ENCODE measurements at places on chromosomes 1 and 21.

- no peak for DNase-seq
Observed at GRCh38 chr1:152388889-152389288, 25.2 kb downstream of the CRNN start.

DNA sequence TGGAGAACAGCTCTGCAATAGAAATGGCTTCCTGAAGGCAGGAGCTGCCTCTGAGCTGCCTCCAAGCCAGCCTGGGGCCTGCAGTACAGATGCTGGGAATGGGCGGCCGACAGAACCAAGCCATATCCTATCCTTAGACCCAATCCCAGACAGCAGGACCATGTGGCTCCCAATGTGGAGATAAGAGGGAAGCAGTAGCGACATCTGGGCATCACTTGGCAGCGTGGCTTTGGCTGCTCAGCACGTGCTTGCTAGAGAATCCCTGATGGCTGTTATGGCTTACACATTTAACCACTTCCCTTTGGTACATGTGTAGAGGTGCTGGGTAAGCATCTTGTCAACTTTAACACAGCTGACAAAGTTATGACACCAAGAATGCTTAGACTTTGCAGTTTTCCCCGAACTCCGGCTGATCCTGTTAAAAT, 87.7 kb downstream of the MAN1C1 start:
- DNase-seq = peak; percentile 77

DNA sequence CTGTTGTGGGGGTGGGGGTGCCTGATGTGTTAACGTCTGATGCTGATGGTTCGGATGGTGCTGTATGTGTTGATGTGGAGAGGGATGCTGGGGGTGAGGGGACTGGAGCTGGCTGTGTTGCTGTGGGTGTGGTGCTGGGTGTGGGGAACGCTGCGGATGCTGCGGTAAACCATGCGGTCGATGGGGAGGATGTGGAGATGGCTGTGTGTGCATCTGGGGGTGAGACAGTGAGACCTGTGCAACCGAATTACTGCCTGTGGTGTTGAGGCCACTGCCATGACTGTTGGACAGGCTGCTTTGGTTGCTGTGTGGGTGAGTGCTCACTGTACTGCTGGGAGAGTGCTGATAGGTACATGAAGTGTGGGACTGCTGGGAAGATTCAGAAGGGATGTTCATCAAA, 26.8 kb upstream of the GUCA2A start:
- no peak for DNase-seq

DNA sequence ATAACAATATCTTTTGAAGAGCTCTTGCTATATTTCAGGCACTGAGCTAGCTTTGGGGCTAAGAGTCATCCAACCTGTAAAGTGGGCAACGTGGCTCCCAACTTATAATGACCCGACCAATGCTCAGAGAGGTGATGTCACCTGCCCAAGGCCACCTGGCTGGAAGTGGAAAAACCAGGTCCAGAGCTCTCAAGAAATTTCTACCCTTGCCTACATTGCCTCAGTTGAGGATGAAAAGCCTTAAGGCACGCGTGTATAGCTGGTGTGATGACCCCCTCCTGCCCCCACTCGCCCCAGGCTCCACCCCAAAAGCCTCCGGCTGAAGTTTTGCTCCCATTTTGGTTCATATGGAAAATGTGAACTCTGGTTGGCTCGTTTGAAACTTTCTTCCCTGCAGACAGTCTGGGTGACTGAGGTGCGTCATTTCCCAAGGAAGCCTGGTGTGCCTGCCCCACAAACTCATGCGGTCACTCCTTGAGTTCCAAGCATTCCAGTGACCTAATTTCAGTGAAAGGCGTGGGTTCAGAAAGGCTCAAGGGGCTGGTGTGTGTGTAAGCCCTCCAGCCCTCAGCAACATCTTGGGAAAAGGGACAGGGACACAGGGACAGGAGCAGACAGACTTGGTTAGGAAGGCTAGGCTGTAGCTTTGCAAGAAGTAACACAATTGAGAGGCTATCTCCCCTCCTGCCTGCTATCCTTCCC, 20.5 kb downstream of the HTR1D start:
- no peak for DNase-seq

- DNase-seq = no peak
Observed at GRCh38 chr1:8847990-8848389, 30.5 kb downstream of the ENO1 start.

GRCh38 chr1:112706505-112707220, at the start of gene RHOC:
Gene RHOC, minus strand, starts transcription at chr1:112707127. Its CDS starts 3,328 bp downstream, at chr1:112703799.
- DNase-seq = no peak

GRCh38 chr1:176193023-176193422, 14.1 kb downstream of the COP1 start:
- DNase-seq = no peak

DNA sequence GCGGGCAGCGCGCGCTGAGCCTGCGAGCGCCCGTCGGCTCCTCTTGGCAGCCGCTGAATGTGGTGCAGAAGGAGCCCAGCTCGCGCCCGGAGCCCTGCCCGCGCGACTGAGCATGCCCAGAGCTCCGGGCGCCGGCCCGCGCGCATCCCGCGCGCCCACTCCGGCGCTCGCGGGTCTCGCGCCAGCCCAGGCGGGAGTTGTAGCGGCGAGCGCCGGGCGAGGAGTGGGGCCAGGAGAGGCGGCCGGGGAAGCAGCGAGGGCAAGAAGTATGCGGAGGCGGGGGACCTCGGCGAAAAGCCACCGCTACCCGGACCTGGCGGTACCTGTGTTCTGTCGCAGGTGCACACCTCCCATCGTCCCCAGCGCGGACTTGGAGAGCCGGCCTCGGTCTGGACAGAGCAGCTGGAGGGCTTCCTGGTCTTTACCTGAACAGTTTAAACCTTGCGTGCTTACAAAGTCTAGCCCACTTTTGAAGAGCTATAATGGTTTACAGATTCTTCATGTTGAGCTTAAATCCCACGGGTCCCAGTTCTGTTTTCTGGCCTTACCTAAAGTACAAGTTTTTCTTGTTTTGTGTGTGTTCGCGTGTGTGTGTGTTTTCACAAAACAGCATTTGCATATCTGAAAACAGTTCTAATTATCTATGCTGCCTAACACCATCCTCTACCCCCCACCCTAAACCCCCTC, at the start of gene DDAH1:
Gene DDAH1 (minus strand): TSS at position 61 of the 687 bp plus-strand sequence. CDS start 114 bp downstream, outside the sequence.
- DNase-seq = peak; percentile 61

DNA sequence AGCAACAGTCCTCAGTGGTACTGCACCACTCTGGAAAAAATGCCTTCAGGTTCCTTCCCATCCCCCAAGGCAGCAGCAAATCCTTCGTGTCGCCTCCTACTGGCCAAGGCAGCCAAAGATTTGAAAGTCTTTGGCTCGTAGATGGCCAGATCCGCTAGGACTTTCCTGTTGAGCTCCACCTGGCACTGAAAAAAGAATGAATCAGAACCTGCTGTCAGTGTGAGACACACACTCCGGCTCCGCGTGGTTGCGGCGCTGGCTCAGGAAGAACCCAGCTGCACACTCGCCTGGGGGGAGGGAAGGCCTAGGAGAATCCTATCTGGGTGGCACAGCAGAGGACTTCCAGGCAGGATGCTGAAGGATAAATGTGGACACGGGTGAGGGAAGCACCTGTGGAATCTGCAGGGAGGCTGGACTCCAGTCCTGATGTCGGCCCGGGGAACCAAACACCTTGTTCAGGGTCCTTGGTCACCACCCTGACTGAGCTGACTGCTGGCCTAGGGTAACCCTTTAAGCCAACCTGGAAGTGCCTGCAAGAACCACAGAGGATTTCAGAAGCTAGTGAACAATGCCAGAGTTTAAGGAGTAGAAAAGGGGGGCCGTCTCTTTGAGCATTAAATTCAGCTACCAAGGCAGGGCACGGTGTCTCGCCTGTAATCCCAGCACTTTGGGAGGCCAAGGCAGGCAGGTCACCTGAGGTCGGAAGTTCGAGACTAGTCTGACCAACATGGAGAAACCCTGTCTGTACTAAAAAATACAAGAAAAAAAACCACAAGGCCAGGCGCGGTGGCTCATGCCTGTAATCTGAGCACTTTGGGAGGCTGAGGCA, 3.2 kb upstream of the CCNL2 start:
- DNase-seq = peak; percentile 67

- DNase-seq = no peak
Observed at GRCh38 chr1:223082914-223083313, 60.1 kb downstream of the TLR5 start.

GRCh38 chr1:34167389-34167788, 2.4 kb upstream of the CSMD2 start:
- DNase-seq = no peak

DNA sequence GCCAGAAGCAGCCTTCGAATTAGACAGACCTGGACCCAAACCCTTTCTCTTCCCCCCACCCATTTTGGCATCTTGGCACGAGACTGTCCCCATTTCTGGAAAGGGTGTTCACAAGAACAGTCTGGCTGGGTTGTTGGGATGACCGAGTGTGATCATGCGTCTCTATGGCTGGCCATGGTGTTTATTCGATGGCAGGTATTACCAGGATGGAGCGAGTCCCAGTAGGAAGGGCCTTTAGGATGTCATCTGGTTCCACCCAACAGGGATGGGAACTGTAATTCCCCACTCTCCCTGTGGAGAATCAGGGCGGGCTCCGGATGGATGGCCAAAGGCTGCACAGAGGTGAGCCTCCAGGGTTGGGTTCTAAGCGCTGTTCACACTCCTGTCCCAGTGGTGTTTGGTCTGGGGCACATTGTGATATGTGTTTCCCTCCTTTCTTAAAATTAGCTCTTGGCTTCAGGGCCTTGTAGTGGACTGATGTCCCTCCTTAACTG, 33.4 kb upstream of the ATP5PO start:
- no peak for DNase-seq

DNA sequence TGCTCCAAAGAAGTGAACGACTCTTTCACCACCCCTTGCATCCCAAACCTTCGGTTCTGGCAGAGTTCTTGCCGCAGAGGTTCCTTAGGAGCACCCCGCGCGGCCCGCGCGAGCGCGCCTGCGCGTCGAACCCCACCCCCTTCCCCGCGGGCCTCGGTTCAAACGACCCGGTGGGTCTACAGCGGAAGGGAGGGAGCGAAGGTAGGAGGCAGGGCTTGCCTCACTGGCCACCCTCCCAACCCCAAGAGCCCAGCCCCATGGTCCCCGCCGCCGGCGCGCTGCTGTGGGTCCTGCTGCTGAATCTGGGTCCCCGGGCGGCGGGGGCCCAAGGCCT, at the start of gene C1orf56:
Gene C1orf56 (plus strand): TSS at position 161 of the 334 bp plus-strand sequence. CDS start 97 bp downstream, at position 258.
- DNase-seq = peak; percentile 84

GRCh38 chr1:13619909-13620308, 36.3 kb downstream of the PDPN start:
- DNase-seq = no peak

DNA sequence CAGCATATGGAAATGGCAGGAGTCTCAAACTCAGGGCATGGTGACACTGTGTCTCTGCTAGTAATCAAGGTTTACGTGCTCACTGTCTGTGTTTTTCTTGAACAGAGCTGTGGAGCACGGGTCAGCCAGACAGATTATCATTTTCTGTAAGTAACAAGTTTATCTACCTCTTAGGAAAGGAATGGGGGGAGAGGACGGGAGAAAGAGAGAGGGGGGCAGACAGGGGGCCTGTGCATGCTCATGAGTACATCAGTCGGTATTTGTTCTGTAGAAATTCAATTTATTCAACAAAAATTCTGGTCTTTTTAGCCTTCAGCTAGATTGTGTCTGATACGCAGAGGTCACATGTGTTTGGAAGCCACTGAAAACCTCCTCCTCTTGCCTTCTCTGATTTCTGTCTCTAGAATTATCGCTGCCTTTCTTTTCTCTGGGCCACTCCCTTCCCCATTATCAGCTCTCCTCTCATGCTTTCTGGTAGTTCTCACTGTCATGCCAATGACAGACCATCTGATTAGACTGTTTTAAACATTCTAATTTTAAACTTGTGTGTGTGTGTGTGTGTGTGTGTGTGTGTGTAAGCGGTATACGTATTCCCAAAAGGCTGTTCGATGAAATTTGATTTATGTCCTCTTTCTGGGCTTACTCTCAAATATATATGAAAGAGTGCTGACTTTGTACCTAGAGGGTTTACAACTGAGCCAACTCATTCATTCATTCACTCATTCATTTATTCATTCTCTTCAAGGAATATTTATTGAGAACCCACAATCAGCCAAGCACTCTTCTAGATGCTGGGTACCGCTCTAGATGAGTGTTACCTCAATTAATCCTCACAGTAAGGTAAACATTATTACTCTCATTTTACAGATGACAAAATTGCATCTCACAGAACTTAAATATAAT, 636.9 kb downstream of the KIF26B start:
- DNase-seq = no peak

GRCh38 chr1:215526147-215526845, 40.8 kb upstream of the KCTD3 start:
- no peak for DNase-seq

GRCh38 chr1:170727963-170728362, 64.0 kb downstream of the PRRX1 start:
- DNase-seq = no peak

GRCh38 chr1:16613185-16614147, at the start of gene NBPF1:
Gene NBPF1, minus strand, starts transcription at chr1:16613564.
- DNase-seq = peak; percentile 100

GRCh38 chr1:183553764-183554163, 36.5 kb downstream of the NCF2 start:
- DNase-seq = no peak

GRCh38 chr1:63902844-63903589, 129.2 kb downstream of the ROR1 start:
- DNase-seq = no peak

- DNase-seq = no peak
Observed at GRCh38 chr1:25793585-25794170, 6.3 kb upstream of the SELENON start.

DNA sequence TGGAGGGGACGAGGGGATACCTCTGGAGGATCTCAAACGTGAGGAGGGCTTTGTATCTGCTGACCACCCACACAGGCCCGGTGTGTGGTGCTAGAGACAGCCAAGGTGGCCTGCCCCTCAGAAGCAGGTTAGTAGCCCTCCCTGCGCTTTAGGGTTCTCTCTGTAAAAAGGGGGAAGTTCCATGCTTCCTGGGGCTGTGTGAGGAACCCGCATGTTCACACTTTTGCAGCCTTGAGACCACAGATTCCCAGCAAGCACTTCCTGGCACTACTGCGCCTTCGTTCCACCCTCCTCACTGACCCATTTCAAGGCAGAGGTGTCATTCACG, 7.9 kb upstream of the GUCA2B start:
- DNase-seq = no peak

DNA sequence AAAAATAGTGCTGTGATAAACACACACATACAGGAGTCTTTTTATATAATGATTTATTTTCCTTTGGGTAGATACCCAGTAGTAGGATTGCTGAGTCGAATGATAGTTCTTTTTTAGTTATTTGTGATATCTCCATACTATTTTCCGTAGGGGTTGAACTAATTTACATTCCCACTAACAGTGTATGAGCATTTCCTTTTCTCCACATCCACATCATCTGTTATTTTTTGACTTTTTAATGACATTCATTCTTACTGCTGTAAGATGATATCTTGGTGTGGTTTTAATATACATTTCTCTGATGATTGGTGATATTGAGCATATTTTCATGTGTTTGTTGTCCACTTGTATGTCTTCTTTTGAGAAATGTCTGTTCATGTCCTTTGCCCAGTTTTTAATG, 78.3 kb downstream of the NIBAN1 start:
- DNase-seq = no peak
